ENCODE measurements at places on chromosomes 2 and 18.

DNA sequence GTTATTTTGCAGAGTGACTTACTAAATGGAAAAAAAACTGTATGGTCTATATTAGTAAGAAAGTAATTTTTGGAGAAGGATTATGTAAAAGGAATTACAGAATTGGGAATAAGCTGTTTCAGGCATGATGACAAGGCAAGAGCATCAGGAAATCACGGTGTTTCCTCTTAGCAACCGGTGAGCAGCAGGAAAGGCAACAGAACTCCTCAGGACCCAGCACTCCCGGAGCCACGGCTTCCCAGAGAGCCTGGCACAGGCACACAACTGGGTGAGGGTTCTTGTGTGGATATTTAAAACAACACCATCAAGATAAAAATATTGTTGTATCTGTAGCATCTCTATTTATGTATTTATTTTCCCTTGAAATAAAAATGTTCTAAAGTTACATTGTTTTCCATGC, 34.4 kb downstream of the CYP27C1 start:
- DNase-seq = no peak

GRCh38 chr2:70188460-70188859, 2.4 kb downstream of the C2orf42 start:
- no peak for DNase-seq

DNA sequence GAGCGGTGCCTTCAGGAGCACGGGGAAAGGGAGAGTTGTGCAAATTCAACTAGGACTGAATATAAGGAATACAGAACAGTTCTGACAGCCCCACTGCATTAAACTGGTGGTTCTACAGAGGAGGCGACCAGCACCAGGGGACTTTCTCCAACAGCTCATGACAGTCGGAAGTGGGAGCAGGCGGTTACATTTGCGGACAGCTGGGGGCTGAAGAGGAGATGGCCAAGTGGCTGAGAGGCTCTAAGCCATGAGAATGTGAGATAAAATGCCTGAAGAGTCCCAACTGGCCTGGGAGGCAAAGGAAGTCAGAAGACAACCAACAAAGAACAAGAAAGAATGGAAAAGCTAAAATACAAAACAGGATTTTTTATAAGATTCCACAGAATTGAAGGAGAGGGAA, 141.3 kb downstream of the L3MBTL4 start:
- DNase-seq = no peak

DNA sequence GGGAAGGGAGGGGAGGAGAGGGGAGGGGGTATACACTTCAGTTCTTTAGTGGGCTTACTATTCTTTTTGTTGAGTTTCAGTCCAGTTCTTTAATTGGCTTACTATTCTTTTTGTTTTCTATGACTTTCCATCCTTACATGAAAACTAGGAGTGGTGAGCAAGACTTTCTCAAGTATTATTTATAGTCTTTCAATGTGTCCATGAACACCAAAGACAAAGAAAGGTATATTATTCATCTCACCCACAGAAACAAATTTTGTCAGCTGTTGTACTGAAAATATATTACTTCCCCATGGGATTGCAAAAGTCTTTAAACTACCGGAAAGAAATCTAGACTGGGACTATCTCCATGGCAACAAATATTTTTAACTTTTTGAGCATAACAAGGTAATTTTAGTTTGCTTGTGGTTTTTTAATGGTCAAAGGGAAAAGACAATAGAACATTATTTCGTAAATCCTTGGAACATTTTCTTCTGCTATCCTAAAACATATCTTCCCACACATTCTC, 17.6 kb downstream of the ADAM17 start:
- no peak for DNase-seq

DNA sequence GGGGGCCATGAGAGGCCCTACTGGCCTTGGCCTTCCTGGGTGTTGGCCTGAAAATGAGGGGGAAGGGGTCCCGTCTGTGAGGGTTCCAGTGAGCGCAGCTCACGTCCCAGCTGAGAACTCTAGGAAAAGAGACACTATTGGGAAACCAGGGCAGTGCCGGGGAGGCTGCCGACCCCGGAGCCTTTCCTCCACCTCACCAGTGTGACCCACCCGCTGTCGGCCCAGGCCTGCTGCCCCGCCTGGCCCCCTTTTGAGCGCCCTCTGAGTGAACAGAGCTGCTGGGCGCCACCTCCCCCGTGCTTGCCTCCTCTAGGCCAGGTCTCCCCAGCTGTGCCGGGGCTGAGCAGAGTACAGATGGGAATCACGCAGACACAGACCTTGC, 17.5 kb upstream of the ARHGEF4 start:
- no peak for DNase-seq

DNA sequence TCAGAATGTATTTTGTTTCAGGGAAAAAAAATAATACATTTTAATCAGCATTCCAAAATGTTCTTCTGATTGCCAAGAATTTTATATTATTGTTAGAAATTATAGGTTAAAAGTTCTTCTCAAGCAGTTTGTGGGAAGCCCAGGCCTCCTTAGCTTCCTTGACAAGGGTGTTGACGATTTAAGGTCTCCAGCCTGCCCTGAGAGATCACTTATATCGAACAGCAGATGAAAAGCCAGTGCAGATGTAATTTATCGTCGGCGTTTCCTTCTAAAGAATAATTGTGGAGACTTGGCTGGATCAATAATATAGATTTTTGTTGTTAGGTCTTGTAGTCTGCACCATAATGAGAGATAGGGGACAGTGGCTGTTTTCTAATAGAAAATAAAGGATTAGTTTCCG, 280.6 kb downstream of the ZNF407 start:
- DNase-seq = no peak

GRCh38 chr18:23812546-23813440, 123.5 kb downstream of the LAMA3 start:
- no peak for DNase-seq

GRCh38 chr2:36423172-36423571, 67.6 kb downstream of the CRIM1 start:
- no peak for DNase-seq

DNA sequence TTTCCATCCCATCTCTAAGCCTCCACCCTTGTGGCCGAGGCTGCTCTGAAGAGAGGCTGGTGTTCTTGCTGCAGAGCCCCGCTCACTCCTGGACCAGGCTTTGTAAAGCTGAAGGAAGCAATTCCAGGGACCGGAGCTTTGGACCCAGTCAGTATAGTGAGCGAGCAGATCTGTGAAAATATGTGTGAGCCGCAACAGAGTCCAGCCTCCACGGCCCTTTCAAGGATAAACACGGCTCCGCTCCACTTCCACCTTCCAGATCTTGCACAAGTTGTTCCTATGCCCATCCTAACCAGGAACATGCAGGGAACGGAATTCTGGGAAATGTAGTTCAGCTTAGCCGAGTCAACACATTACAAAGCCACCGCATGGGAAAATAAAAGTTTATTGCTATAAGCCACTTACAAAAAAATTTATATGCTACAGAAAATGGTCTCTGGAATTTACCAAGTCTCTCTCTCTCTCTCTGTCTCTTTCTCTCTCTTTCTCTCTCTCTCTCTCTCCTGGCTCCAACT, 151.7 kb upstream of the ZNF521 start:
- DNase-seq = no peak

- no peak for DNase-seq
These were observed 146.8 kb downstream of the LNPK start for GRCh38 chr2:175855236-175855635.

DNA sequence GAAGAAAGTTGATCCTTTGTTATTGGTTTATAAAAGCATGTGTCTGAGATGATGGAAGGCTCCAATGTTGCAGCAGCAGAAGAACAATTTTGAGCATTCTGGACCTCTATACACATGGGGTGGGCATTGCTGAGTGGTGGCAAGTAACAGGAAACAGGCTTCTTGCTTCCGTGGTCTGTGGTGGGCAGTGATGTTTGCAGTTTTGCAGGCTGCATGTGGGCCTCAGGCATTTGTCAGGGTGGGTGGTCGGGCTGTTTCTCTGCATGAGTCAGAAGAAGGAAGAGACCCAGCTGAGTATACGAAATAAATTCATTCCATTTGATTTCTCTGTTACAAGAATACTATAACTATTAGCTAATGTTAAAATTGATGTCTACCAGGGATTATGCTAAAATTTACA, 239.5 kb upstream of the COL3A1 start:
- no peak for DNase-seq

DNA sequence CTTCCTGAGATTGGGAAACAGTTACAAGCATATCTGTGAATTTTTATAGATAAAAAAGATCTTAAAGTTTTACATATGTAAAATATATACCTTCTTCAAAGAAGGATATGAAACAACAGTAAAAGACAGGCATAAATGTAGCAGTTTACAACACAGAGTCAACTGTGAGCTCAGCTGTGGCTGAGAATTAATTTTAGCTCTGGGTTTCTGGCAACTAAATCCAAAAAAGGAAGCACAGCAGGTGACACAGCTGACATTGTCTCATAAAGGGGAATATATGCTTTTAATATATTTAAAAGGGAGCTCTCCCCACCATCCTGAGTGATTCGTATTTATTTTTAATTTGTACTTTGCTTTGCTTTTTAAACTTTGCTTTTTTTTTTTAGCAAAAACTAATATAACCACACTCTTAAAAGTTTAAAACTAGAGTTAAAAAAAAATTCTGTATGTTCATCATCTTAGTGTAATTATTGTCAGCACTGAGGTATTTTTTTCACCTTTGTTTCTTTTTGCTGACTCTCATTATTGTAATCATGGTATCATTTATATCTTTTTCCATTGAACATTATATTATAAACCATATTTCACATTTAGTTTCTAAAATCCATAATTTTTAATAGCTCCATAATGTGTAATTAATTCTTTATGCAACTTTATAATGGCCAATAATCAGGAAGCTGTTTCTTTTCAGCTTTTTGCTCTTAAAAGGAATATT, 6.7 kb downstream of the TUBB6 start:
- DNase-seq = no peak

DNA sequence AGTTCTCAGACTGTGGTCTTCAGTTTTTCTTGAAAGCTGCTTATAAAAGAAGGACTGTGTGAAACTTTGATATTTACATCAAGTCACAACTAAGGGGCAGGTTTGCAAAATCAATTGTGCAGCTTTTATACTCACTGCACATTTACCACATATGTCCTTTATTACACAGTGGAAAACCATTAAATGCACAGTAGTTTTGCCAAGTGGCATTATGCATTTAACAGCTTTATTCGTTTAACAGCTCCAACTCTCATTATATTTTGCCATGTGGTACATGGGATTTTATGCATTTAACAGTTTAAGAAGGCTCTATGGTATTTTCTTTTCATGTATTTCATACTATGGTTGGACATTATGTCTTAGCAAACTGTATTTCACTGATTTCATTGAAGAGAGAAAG, 135.6 kb downstream of the SATB2 start:
- no peak for DNase-seq

- DNase-seq = no peak
These were observed 326.9 kb upstream of the UBE2E3 start for GRCh38 chr2:180653481-180653880.

DNA sequence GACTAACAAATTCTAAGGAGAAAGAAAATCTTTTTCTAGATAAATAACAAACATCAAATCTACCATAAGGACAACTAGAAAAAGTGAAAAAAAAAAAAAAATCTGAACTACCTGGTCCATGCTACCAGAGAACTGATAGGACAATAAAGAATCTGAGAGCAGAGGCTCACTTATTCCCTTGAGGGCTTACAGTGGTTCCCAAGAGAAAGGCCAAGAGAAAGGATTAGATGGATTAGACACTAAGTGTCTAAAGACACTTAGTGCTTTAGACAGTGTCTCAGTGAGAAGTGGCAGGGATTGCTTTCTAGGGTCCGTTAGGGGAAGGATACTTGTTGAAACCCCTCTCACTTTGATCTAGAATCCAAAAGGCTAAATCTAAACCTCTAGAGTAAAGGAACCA, 78.2 kb downstream of the COA5 start:
- DNase-seq = no peak

DNA sequence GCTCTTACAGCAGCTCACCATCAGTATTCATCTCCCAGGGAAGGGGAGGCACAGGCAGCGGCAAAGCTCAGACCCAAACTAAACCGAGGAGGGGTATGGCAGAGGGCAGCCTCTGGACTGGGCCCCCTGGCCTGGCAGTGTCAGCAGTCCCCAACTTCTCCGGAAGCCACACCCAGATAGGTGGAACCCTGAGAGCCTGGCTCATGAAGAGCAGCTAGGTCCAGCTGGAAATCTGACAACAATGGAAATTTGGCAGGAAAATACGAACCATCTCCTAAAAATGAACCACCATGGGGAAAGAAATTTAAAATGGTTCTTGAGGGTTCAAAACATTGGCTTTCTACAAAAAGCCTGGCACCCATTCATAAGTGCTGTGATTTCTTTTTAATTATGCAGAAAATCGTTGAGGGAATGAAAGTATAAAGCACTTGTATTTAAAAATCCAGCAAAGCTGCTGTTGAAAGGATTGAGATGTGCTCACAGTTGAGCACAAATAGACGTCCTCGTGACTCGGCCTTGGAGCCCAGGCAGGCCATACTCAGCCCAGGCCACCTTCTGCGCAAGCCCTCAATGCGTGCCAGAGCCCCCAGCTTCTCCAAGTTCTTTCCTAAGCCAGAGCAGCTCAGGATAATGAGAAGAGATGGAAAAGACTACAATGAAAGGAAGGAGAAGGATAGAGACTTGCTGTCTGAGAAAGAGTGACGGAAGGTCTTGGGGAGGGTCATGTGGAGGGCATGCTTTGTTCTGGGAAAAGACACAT, 93.0 kb downstream of the COL6A3 start:
- DNase-seq = no peak

- DNase-seq = no peak
These were observed 203.5 kb downstream of the LPIN1 start for GRCh38 chr2:11949732-11950523.

DNA sequence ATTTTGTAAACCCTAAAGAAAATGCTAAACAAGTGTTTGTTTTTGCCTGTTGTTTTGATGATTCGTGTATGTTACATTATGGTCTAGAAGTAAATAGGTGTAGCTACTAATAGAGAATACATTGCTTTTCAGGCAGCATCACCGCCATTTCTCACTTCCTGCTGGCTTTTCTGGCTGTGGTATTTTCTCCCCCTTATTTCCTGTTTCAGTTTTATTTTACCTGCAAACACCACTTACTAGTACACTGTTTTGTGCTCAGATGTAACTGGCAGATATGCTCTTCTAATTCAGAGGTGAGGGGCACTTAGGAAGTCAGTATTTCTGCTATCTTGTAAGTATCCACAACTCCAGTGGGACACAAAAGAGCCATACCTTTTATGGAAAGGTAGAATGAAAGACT, 38.1 kb upstream of the SLC3A1 start:
- DNase-seq = peak; percentile 58

GRCh38 chr18:75115514-75115913, 93.4 kb downstream of the PTGR3 start:
- DNase-seq = no peak

- no peak for DNase-seq
These were observed 405.8 kb upstream of the CDH2 start for GRCh38 chr18:28582724-28583123.

DNA sequence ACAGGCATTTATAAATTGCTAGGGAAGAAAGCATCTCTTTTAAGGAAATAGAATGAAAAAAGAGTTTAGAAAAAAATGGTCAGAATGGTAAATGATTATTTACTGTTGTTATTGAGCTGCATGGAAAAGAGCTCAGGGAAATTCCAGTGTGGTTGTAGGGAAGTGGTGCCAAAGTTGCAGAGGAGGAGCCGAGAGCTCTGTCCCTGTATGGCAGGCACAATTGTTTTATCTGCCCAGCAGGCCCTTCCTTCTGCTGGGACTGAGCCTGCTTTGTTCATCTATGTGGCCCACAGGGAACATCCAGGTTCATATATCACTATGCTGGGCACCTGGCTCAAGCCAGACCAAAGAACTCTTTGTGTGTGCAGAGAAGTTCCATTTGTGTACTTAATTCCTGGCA, 80.8 kb upstream of the AGAP1 start:
- DNase-seq = no peak
